Vein endothelial cell (primary cell): ENCODE measurements at places on chromosomes 5 and 9. TPM values are rescaled to one million over a fixed set of nuclear protein-coding genes. Genes with fewer than 3 reads are reported as not detected.

Gene PCDHGB3
- total RNA-seq = 6.5 and 8.8 TPM in 2 replicates

Gene TSLP
- not detected in 2 replicates for total RNA-seq

Gene PRDM9
- not detected in 2 replicates for total RNA-seq

Gene SH3GL2
- under 0.01 and 0.29 TPM in 2 replicates for total RNA-seq

Gene SPINK5
- 0.10 TPM in 1 of 2 replicates, not detected in the other for total RNA-seq

Gene SLC46A2
- not detected in 2 replicates for total RNA-seq

Gene KIF27
- 2.3 and 4.3 TPM in 2 replicates for total RNA-seq

Gene SARDH
- total RNA-seq = 0.33 and 0.67 TPM in 2 replicates

Gene FREM1
- total RNA-seq = under 0.01 TPM in 1 of 2 replicates, not detected in the other

Gene GHR
- 2.3 and 2.4 TPM in 2 replicates for total RNA-seq

Gene GAPT
- not detected in 2 replicates for total RNA-seq

Gene ZNF883
- total RNA-seq = 0.48 and 0.65 TPM in 2 replicates

Gene C1QTNF3
- total RNA-seq = 0.65 and 2.1 TPM in 2 replicates
